ENCODE measurements at places on chromosomes 11 and 22.

DNA sequence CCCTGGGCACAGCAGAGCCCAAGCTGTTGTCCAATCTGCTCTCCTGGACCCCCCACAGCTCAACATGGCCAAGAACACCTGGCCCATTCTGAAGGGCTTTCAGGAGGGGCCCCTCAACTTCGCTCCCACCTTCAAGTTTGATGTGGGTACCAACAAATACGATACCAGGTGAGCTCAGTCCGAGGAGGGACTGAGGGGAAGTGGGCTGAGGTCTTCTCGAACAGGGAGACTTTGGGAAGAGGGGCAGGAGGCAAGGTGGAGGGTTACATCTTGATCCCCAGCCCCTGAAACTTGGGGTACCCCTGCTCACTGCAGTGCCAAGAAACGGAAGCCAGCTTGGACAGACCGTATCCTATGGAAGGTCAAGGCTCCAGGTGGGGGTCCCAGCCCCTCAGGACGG is 5.4 kb downstream of the INPP5J start:
- no peak for DNase-seq

DNA sequence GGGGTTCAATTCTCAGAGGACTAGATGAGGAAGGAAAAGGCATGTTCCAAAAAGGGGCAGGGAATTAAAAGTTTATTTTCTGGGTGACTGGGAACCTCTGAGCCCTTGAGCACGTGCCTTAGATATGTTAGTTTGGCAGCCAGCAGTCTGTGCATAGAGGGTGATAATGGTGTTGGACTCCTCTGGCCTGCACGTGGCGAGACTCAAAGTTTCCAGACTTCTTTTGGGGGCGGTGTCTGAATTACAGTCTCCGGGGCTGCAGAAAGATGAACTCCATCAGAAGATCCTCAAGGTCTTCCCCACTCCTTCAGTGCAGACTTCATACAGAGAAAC is 861 bp upstream of the ZNRF3 start:
- no peak for DNase-seq

DNA sequence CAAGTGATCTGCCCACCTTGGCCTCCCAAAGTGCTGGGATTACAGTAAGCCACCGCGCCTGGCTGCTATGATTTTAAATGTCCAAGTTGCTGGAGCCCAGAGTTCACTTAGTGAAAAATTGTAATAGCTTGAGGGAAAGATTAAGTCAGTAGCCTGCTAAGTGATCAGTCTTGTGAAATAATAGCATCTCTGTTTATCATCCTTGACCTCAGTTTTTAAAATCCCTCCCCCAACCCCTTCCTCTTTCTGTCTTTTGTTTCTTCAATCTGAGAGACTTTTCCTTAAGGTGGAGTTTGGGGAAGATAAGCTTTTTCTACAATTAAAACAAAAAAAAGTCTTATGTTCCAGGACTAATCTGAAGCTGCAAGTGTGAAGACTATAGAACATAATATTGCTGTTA is 6.4 kb downstream of the HIPK3 start:
- no peak for DNase-seq

DNA sequence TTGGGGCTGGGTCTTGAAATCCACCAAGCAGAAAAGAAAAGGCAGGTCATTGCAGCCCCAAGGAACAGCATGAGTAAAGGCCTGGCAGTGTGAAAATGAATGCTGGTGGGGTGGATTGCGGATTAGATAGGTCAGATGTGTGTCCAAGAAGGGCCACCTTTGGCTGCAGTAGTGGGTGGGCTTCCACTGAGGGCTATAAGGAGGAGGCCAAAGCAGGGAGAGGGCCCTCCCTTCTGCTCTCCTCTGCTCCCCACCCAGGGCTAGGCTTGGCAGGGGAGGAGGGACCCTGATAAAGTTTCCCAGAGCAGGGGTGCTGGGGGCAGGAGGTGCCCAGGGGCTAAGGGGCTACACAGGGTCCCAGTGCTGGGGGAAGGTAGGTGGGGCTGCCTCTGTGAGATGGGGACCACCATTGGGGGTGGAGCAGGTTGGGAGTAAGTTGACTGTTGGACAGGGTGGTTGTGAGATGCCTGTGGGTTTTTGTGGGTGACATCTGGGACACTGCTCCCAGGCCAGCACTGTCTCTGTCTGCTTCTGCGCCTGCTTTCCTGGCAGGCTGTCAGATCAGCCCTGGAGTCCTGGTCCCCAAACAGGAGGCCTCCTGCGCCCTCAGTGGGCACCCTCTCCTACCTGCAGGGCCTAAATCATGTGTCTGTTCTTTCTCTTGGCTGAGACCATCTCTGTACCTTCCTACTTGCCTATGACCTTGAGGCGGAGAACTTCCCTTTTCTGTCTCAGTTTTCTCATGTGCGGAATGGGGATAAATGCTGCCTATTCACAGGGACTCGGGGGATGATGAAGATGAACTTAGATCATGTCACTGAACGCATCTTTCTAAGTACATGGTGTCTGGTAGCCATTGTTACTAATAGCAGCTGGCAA is 1.9 kb downstream of the CAPN5 start:
- no peak for DNase-seq

- no peak for DNase-seq
Observed at GRCh38 chr11:94272738-94273313, 31.6 kb upstream of the IZUMO1R start.
